ENCODE measurements at places on chromosomes 1 and 21.

- peak; percentile 26 for DNase-seq
Observed at GRCh38 chr1:211829343-211830054, 1.1 kb downstream of the LPGAT1 start.

DNA sequence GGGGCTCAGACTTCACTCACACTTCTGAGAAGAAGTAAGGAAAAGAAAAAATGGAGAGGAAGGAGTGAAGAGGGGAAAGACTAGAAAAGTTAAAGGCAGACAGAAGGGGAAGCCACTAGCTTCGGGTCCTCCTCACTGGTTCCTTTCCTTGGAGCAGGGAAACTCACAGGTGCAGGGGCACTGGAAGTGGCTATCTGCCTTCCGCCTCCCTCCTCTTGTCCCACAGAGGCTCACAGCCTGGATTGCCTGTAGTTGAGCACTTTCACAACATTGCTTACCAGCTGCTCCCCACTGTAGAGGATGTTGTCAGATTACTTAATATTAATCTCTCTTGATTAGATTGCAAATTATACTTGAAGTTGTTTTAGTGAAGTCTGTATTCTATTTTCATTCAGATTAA lies 21.6 kb upstream of the ABCA4 start:
- DNase-seq = no peak

DNA sequence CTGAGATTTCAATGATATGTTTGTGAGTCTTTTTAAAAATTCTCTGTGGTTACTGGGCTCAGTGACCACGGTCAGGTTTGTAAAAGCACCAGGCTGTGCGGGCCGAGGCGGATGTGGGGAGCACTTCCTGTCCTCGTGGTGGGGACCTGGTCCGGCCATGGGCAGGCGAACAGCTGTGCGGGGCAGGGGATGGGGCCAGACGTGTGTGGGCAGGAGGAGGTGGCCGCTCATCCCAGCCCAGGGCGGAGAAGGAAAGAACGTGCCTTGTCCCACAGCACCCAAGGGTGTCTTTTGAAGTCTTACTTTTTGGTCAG lies 5.2 kb upstream of the OXCT2 start:
- DNase-seq = peak; percentile 86

- DNase-seq = no peak
Observed at GRCh38 chr1:93652323-93652949, 29.2 kb downstream of the BCAR3 start.

DNA sequence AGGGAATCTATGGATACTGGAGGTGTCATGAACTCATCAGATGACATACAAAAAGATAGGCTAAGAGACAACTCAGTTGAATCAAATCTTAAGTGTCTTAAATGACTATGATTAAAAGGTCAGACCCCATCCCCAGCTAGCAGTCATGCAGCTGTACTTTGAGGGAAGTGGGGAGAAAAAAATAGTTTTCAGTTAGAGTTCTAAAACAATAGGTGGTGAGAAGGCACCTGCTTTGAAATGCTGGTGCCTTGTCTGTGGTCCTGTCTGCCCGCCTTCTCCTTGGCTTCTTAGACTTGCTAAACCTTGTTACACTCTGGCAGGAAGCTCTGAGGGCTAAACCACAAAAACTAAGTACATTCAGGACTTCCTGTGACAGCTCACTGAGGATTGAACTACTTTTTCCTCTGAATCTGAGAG lies 15.3 kb downstream of the CD2 start:
- DNase-seq = no peak

DNA sequence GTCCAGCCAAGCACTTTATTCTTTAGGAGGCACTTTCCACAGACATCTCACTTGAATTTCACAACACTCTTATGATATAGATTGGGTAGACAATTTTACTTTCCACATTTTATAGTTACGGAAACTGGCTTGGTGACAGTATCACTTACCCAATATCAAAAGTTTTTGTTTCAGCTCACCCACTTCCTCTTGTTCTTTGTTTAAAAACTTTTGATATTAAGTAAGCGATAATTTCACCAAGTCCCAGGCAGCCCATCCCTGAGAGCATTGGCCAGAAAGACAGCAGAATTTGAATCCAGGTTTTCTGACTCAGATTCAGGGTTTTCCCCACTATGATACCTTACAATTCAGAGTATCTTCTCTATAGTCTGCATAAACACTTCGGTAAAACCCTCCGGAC lies 60.0 kb downstream of the LRIG2 start:
- no peak for DNase-seq

- peak; percentile 37 for DNase-seq
Observed at GRCh38 chr1:245067257-245067656, 87.5 kb upstream of the KIF26B start.

DNA sequence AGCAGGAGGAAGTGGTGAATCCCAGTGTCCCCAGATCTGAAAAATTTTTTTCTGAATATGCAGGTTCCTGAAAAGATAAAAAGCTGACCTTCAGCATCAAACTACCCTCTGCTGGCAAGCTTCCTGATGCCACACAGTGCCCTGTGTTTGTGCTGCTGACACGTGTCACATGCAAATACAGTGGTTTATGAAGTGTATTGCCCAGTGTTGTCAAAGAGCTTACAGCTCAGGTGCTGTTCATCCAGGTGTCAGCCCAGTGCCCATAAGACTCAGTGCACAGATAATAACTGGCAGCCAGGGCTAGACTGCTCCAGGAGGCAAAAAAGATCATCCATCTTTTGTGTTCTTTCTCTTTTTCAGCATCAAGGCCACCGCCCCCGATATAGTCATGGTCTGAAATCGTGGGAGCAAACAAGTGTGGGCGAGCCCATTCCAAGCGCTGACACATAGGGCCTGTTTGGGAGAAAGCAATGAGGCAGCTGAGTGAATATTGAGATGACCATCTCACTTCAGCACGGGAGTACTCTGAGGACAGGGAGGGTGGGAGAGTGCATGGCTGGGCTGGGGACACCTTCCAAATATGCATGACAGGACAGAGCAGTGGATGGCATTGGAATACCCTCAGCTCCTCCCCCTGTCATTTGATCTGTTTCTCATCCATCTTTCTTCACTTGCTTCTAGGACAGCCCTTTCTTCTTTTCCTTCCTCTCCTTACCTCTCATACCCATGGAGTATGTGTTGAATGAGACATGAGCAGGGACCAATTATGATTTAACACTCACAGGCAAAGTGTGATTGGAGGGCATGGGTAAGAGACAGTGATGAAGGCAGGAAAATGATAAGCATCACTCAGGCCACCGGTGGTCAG lies 6.4 kb upstream of the KCNK1 start:
- no peak for DNase-seq
